ENCODE measurements at places on chromosomes 5 and 9.

GRCh38 chr5:22844636-22845035 lies 8.5 kb downstream of the CDH12 start:
- DNase-seq, result no peak

DNA sequence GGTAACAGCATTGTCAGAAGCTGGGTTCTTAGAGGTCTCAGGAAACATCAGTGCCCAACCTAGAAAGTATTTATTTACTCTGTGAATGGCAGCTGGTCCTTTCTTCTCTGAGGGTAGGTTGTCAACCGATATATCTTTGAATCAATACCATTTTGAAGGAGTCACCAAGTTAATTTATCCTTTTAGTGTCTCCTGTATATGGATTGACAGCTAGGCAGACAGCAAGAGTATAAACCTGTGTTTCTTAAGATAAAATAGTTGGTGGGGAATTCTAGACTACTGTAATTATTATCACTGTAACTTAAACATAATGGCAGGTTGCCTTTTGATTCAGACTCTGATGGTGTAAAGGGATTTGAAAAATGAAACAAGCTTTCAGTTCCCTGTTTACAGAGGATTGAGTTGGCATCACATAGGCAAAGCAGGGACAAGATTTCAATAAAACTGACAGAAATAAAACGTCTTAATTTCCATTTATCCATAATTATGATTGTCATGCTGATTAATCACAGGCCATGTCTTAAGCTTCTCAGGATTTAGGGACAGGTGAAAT lies 190.8 kb upstream of the HAPLN1 start:
- no peak for DNase-seq

DNA sequence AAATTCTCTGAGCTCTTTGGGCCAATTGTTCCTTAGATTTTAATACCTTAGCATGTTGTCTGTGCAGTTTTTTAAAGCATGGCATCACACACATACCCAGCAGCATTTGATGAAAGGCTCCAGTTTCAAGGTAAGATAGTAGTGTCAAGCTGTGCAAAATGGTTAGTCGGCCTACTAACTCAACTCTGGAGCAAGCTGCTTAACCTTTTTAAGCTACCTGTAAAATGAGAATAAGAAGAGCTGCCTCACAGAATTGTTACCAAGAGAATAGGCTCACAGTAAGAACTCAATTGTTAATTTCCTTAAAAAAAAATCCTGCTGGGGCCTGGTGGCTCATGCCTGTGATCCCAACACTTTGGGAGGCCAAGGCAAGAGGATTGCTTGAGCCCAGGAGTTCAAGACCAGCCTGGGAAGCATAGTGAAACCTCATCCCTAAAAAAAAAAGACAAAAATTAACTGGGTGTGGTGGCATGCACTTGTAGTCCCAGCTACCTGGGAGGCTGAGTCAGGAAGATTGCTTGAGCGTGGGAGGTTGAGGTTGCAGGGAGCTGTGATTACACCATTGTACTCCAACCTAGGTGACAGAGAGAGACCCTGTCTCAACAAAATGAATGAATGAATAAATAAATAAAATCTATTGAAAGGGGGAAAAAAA lies 96.5 kb downstream of the IQGAP2 start:
- DNase-seq, result no peak

- DNase-seq, result no peak
These were observed 92.6 kb downstream of the LIFR start for GRCh38 chr5:38463634-38464521.

- no peak for DNase-seq
These were observed 486.8 kb downstream of the PSAT1 start for GRCh38 chr9:78783743-78784142.

DNA sequence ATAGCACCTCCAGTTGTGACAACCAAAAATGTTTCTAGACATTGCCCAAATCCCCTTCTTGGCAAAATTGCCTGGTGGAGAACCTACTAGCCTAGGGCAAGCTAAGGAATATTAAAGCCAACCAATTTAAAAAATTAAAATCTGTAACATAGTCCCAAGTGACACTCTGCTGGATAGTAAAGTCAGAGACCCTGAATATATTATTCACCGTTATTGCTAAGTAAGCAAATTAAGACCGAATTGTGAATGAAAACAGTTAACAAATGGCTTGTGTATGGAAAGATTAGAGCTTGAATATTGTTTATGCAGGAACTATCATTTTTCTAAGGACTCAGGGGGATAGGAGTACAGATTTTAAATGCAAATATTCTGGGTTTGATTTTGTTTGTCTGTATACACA lies 208.1 kb downstream of the DMAC1 start:
- no peak for DNase-seq

- DNase-seq, result no peak
These were observed 54.9 kb downstream of the RICTOR start for GRCh38 chr5:39019254-39019653.

DNA sequence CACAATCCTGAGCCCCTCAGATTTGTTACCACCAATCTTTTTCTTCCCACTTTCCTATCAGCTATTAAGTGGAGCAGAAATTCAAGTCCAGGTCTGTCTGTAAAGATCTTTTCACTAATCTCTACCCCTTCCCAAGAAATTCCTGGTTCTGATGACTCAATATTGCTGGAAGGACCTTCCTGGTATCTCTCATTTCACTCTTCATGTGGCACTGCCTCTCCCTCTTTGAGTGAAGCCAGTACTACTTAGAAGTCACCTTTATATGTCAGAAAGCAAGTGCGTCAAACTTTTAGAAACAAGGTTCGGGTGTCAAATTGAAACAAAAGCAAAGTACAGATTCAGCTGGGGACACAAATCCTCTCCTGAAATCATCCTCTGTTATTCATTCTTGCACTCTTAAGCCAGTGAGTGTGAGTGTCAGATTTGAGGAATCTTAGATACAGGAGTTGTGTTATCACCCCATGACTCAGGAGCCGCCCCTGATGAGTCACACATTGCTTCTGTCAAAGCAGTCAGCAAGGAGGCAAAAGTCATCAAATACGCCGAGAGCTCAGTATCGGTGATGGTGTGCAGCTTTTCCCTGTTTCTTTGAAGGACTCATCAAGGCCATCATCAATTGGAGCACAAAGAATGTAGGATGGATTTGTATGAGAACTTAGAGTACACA lies 313.0 kb downstream of the CETN3 start:
- no peak for DNase-seq

- no peak for DNase-seq
These were observed 108.7 kb downstream of the RGS3 start for GRCh38 chr9:113572076-113572861.

- DNase-seq, result peak; percentile 48
These were observed 5.9 kb downstream of the DMRTA1 start for GRCh38 chr9:22452415-22453010.

DNA sequence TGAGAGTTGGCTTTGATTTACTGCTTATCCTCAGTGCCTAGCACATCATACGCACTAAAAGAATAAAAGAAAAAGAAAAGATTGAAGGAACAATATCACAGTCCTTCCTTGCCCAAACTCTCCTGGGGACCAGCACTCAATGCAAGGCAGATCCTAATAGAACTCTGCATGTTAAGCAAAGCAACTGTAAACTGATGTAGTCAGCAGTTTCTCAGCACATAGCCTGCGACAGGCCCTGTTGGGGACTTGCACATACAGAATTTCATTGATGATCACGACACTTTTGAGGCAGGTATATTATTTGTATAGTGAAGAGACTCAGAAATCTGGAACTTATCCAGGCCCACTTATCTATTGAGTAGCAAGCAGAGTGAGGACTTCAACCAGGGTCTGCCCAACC lies 15.4 kb downstream of the NIPAL4 start:
- no peak for DNase-seq

GRCh38 chr5:98836175-98836574 lies 62.7 kb downstream of the RGMB start:
- no peak for DNase-seq

DNA sequence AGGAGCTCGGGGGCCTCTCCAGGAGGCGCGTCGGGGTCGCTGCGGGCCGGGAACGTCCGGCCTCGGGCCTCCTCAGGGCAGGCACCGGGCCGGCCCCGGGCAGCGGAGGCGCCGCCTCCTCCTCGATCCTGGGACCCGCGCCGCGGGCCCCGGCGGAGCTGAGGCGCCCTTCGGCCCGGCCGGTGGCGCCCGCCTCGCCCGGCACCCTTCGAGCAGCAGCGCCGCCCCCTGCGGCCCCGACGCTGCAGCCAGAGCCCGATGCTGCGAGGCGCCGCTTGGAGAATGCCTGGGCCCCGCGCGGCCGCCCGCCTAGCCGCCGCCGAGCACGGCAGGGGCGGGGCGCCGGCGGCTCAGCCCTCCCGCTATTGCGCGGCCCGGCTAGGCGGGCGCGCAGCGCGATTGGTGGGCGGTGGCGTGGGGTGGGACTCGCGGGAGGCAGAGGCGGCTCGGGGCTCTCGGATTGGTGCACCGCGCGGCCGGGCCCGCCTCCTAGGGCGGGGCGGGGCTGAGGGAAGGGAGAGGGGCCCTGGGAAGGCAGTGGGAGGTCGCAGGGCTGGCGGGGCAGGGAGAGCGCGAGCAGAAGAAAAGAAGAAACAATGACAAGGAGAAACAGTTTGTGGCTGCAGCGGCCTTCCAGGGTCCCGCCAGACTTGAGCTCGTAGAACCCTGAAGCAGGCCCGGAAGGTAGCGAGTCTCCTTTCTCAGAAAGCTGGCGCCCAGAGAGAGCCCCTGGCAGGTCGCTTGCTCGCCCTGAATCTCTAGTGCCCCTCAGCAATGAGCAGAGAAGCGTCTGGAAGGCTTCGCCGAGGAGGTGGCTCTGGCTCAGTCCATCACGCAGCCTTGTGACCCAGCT lies at the start of gene EEIG1:
TSS of gene EEIG1 (minus strand) at position 284 of the 853 bp plus-strand sequence. CDS start 852 bp downstream, outside the sequence.
- peak; percentile 97 for DNase-seq

GRCh38 chr9:101254733-101255433 lies 129.9 kb downstream of the BAAT start:
- no peak for DNase-seq

GRCh38 chr5:71662381-71662780 lies 56.7 kb upstream of the CARTPT start:
- no peak for DNase-seq

DNA sequence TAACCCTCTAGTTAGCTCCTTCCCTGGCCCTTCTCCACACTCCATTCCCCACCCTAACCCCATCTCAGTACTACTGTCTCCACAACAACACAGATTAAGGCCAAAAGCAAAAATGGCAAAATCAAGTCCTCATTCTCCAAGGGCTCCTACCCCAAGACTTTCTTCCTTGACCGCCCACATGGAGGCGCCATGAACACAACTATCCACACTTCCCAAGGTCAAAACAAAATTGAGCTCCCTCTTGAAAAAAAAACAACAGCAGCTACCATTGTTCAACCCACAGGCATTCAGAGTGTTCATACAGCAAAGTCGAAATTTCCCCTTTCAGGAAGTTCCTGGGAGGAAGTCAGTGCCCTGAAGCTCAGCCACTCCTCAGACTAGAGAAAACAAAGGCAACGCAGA lies 54.4 kb downstream of the GNAQ start:
- DNase-seq, result peak; percentile 62

DNA sequence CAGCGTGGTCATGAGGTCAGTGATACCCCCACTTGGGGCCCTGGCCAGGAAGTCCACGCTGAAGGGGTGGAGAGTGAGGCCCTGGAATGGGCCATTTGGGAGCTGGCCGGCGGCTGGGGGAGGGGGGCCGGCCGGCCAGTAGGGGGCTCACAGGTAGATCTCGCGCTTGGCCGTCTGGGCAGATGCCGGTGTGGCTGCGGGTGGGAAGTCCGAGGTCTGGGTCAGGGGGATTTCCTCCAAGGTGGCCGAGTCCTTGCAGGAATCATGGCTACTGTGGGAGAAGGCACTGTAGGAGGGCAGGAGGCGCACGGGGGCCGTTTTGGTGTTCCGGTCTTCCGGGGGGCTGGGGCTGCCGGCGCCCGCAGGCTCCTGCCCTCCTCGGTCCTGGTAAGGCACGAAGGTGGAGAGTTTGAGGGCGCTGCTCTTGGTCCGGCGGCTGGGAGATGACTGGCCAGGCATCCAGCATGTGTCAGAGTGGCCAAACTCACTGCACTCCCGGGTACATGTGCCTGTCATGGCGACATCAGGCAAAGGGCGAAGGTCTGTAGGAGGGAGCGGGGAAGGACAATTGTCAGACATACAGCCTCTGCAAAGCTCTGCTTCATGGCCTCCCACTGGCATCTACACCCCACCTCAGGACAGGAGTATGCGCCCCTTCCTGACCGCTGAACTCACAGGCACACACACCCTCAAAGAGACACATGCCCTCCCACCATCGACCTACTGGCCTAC lies 24.1 kb downstream of the PCDH1 start:
- no peak for DNase-seq

- DNase-seq, result no peak
These were observed 10.4 kb upstream of the FIBCD1 start for GRCh38 chr9:130949188-130950038.

GRCh38 chr5:120139039-120139438 lies 325.1 kb upstream of the PRR16 start:
- no peak for DNase-seq

DNA sequence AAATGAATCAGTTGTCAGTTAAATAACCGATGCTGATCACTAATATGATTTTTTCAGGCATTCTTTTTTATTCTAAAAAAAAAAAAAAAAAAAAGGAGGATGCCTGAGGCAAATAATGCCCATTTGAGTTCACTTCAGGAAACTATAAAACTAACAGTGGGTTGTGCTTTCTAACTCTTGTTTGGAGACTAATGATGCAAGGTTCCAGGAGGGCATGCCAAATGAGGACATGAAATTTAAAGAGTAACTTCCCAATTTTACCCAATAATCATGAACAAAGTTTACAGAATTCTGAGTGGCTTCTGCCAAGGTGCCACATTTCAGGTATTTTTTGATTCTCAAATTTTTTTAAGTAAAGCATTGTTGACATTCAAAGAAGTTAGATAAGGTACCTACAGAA lies 41.0 kb downstream of the CEP120 start:
- no peak for DNase-seq

GRCh38 chr5:53029608-53030007 lies 40.5 kb downstream of the ITGA2 start:
- DNase-seq, result no peak

Measured in activated CD4-positive, alpha-beta T cell treated with anti-CD3 and anti-CD28 coated beads, Interleukin-2, amount 10 ng/mL, durations not matched to agents 7 days and 5 days (primary cell).